Islet precursor cell (in vitro differentiated cells): ENCODE measurements at places on chromosomes 4 and X.

DNA sequence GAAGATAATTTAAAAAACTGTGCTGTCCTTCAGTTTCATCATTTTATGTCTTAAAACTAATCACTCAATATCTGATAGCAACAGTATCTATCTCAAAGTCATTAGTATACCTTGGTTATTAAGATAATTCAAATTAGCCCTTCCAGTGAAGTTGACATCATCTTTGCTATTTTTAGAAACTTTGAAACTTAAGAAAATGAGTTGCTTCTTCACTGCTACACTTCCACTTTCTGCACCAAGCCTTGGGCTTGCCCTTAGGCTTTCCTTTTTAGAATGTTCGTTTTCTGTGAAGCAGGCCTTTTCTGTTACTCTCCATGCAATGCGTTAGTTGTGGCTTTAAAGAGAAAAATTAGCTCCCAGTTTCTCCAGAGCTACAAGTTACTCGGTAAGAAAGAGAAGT, 4.4 kb upstream of the VAMP7 start:
- DNase-seq: no peak

GRCh38 chr4:146095091-146095690, 80.3 kb upstream of the LSM6 start:
- no peak for DNase-seq

DNA sequence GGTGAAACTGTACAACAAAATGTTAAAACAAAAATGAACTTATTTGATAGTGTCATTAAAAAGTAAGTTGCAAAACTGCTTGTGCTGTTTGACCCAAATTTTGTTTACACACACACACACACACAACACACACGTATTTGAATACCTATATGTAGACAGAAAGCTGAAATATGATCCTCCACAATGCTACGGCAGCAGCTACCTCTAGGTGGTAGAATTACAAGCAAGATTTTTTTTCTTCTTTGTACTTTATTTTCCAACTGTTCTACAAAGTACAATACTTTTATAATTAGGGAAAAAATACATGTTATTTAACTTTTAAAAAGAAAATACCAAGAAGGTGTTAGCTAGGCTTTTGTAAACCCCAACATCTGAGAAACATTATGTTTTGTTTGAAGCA, 1.2 kb downstream of the CYTL1 start:
- no peak for DNase-seq

DNA sequence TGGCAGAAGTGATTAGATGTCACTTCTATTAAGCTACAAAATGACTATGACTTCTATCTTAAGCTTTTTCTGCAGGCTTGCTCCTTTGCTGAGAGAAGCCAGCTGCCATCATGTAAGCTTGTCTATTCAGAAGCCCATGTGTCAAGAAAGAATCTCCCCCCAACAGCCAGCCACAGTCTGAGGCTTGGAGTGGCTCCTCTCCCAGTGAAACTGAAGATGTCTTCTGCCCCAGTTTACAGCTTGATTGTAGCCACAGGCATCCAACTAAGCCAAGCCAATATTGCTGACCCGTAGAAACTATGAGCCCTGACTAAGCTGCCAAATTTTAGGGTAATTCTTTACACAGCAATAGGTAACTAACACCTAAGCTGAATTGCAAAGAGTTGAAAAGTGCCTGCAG, 26.7 kb upstream of the SLC10A7 start:
- no peak for DNase-seq

- DNase-seq: peak; percentile 89
These were observed at the start of gene BANK1 for GRCh38 chr4:101790521-101791181. TSS of gene BANK1 (plus strand) at chr4:101790730. CDS start at chr4:101790881, 151 bp downstream.

DNA sequence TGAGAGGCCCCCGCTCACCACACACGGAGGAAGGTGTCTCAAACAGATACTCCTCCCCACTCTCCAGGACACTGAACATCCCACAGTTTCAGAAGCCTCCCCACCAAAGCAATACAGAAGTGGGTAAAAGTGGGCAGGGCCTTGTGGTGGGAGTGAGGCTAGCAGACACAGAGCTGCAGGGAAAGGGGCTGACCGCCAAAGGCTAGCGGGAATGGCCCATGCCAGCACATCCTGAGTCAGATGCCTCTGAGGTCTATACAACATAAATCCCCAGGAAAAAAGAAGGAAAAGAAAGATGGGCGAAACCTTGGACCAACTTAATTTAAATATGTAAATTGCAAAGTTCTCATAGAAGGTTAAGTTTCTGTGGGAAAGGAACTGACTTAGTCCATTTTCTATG, 21.9 kb upstream of the ARHGAP10 start:
- no peak for DNase-seq
